Stimulated activated CD8-positive, alpha-beta memory T cell treated with anti-CD3 and anti-CD28 coated beads, Interleukin-2, amount 100 ng/mL, for 48 hours (primary cell): ENCODE measurements at places on chromosomes 6 and 20.

GRCh38 chr6:69865126-69865525 is 1.2 kb upstream of the COL19A1 start:
- no peak for DNase-seq

DNA sequence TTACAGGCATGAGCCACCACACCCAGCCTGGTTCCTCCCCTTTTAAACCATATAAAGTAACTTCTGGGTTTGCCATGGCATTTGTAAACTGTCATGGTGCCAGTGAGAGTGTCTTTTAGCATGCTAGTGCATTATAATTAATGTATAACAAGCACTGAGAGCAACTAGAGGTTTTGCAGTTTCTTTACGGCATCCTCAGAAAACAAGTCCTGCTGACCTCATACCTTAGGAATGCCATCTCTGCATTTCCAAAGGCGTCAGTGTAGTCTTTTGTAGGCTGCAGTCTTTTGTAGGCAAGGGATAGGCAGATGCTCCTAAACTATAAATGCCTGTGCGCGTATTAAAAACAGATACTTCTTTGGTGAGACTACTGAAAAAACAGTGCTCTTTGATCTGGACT is 75.0 kb upstream of the EZR start:
- DNase-seq: no peak

GRCh38 chr6:92369309-92369708 is 1050.0 kb downstream of the EPHA7 start:
- no peak for DNase-seq

- no peak for DNase-seq
These were observed 106.1 kb downstream of the SLC22A3 start for GRCh38 chr6:160454303-160454702.

GRCh38 chr6:34527751-34528670 is 28.1 kb downstream of the SPDEF start:
- no peak for DNase-seq

GRCh38 chr6:47579040-47579439 is 101.5 kb downstream of the CD2AP start:
- no peak for DNase-seq

DNA sequence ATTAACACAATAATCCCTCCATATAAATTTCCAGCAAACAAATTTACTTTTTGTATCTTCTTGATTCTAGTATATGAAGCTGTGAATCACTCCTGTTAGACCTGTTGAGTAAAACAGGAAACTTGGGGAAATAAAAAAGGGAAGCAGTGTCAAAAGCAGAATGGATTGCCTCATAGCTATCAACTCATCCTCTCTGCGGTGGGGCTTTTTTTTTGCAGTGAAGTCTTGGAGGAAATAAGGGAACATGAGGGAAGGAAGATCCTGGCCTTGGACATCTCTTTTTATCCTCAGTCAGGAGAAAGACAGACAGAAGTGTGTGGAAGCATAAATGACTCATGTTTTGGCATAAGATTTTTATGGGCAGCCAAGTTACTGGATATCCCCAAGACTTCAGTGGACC is 332.5 kb downstream of the TFAP2A start:
- no peak for DNase-seq

GRCh38 chr20:19661717-19662636 is 96.1 kb upstream of the RIN2 start:
- peak; percentile 33 for DNase-seq

GRCh38 chr6:38509713-38510112 is 130.0 kb downstream of the BTBD9 start:
- no peak for DNase-seq

- DNase-seq: no peak
These were observed 36.4 kb downstream of the RIPOR2 start for GRCh38 chr6:24899136-24899996.

GRCh38 chr20:18428490-18429173 is 38.2 kb downstream of the DZANK1 start:
- DNase-seq: no peak

GRCh38 chr6:3961581-3962215 is 112.5 kb downstream of the FAM50B start:
- DNase-seq: no peak

- DNase-seq: no peak
These were observed 13.4 kb downstream of the NAPB start for GRCh38 chr20:23407781-23408464.

GRCh38 chr6:16844183-16844582 is 82.9 kb upstream of the ATXN1 start:
- no peak for DNase-seq

DNA sequence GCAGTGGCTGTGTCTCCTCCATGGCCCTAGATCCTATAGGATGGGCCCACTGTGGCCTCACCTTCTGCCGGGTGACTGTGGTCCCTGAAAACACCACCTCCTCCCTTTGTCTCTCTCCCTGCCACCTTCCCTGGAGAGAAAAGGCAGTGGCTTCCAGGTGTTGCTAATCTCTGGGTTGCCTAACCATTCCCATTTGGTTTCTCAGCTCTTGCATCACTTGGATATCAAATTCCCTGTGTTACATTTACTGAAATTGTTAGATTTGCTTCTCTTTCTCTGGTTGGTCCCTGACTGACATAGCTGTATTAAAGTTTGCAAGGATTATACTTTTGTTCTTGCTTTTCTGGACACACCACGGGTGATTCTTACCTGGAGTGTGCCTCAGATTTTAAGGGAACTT is 9.3 kb upstream of the ZFP64 start:
- DNase-seq: no peak

DNA sequence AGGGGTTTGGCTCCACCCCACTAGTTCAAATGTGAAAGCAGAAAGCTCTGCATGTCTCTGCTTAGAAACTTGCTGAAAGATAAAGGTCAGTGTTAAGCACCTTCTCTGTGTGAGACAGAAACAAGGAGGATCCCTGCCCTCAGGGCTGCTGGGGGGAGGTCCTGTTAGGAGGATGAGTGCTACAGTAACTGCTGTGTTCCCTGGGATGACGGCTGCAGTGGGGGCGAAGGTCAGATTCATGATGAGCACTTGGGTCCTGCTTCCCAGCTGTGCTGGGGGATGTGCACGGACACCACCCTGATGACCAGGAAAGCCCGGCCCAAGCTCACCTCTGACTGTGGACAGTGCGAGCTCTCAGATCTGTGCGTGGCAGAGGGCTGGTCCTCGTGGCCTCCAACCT is 252.6 kb downstream of the DLL1 start:
- DNase-seq: no peak

DNA sequence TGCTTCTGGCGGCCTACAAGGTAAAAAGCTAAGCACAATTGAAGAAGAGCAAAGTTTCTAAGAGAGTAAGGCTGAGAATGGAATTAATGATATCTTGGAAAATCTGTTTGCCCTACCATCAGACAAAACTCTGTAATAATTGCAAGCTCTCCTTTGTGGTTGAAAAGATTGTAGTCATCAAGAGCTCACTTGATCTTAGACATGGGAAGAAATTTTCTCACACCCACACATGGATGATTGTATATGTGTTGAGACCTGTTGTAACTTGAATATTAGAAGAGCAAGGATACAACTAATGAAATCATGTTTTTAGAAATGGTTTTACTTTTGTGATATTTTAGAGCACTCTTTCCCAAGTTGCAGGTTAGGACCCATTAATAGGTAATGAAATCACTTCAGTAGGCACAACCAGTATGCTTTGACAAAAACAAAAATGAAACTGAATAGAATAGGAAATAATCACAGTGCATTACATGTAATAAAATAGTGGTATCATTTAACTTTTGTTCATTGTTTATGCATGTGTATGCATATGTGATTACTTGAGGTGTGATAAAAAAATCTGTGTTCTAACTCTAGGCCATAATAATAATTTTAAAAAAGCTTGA is 14.0 kb downstream of the DCBLD1 start:
- DNase-seq: no peak

DNA sequence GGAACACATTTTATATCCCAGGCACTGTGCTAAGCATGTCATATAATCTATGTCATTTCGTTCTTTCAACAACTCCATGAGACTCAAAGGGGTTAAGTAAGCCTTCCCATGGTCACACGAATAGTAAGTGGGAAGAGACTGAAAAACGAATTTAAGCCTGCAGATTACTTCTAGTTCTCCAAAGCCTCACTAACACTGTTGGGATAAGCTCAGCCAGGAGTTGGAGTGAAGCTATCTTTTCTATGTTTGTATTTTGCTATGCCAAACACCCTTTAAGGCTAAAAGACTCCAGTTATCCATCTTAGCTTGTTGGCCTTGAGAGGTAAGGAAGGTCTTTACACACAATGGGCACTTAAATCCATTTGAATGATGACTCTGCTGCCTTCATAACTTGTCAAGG is 148.1 kb upstream of the UST start:
- DNase-seq: no peak

DNA sequence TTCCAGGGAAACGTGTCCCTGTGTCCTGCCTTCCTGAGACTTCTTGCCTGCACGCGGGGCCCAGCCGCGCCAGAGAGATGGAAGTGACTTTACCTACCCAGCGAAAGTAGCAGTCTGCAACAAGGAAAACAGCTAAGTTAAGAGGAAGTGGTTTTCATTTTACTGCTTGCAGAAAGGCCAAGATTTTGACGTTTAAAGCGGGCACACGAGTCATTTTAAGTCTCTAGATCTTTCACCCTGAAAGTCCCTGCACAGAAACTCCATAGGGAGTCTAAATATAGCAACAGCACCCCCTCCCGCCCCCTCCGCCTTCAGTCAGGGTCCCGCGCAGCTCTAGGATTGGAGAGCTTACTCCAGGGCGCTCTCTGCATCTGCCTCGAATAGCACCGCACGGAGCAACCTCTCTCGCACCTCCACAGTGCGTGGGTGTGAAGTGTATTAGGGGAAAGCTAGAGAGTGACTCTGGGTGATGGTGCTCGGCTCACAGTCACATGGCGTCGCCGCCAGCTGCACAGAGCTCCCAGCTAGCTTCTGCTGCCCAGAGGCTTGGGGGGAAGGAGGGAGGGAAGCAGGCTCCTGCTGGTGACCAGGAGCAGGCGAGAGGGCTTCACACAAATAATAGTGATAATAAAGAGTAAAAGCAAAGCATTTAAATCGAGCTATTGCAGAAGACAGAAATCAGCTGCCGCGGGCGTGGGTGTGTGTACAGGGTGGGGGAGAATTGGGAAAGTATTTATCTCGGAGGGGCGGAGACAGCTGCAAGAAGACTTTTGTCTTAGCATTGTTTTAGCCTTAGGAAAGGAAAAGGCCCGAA is 1.8 kb upstream of the KCNQ5 start:
- DNase-seq: peak; percentile 75

GRCh38 chr6:37507690-37508421 is 8.2 kb upstream of the CCDC167 start:
- no peak for DNase-seq

DNA sequence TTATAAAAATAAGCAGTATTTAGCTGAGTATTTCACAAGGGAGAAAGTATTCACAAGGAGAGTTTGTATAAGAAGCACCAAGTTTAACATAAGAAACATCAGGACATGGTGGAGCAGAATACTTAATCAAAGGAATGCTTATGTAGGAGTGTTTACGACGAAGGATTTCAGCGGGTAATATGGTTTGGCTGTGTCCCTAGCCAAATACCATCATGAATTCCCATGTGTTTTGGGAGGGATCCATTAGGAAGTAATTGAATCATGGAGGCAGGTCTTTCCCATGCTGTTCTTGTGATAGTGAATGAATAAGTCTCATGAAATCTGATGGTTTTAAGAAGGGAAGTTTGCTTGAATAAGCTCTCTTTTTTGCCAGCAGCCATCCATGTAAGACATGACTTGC is 1099.1 kb upstream of the ADGRB3 start:
- no peak for DNase-seq

DNA sequence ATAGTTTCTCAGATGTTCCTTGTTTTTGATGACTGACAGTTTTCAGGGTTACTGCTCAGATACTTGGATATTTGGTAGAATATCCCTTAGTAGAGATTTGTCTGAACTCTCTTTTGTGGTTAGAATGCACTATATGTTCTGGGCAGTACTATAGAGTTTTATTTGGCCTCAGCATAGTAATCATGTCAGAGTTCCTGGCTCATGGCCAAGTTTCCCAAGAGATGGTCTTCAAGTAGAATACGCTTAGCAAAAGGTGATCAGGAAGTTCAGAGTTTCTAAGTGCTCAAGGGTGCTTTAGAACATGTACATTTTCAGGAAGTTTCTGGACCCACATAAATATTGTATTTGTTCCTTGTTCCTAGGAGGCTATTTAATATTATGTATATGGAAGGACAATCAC is 1209.7 kb upstream of the GJE1 start:
- DNase-seq: no peak

DNA sequence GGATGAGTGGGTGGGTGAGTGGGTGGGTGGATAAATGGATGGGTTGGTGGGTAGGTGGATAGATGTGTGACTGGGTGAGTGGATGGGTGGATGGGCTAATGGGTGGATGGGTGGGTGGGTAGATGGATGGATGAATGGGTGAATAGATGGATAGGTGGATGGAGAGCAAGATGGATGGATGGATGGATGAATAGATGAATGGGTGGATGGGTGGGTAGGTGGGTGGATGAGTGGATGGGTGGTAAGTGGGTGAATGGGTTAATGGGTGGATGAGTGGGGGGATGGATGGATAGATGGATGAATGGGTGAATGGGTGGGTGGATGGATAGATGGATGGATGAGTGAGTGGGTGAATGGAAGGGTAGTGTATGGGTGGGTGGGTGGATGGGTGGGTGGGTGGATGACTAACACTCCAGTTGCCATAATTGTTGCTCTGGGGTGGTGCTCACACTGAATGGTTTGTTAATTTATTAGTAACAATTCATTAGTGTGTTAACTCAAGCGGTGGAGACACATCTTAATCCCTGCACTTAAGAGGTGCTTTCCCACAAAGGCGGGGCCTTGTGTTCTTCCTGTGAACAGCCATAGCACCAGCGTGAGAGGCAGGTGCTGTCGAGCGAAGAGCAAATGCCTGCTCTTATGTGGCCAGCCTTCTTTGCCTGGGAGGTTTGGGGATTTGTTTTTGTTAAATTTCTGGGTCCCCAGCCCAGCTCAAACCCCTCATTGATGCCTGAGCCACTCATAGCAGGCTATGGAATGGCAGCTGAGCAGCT is 4.9 kb upstream of the APCDD1L start:
- DNase-seq: no peak

GRCh38 chr6:92688342-92688741 is 731.0 kb downstream of the EPHA7 start:
- no peak for DNase-seq
